ENCODE measurements at places on chromosomes 3 and 15. TPM values are rescaled to one million over a fixed set of nuclear protein-coding genes. Genes with fewer than 3 reads are reported as not detected.

Gene ACKR4
- total RNA-seq, result not detected

Gene MEX3B
- 29.5 TPM for total RNA-seq

Gene NOX5
- total RNA-seq, result not detected

Gene SERPINI1
- 9.0 TPM for total RNA-seq

Gene SNTN
- not detected for total RNA-seq

Gene BSN
- total RNA-seq, result 0.17 TPM

Gene TIMP4
- total RNA-seq, result 0.15 TPM

GRCh38 chr15:29106551-29107290, 162.9 kb downstream of the NSMCE3 start:
- no peak for DNase-seq

DNA sequence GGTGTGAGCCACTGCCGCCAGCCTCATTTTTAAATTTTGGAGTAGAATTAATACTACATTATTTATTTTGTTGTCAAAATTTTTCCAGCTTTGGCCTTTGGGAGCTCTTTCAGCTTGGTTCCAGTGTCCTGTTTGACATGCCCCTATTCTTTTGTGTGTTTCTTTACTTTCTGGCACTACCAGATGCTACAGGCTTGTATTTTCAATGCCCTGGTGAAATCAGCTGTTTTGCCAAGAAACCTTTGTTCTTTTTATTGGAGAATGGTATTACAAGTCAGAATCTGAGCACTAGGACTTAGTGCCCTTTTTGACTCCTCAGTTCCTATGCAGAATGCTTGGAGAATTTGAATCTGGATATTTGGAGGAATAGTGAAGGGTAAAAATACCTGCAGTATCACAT, 26.6 kb downstream of the RNF111 start:
- DNase-seq, result no peak

- DNase-seq, result no peak
These were observed 11.4 kb downstream of the ZFAND6 start for GRCh38 chr15:80070840-80071239.

DNA sequence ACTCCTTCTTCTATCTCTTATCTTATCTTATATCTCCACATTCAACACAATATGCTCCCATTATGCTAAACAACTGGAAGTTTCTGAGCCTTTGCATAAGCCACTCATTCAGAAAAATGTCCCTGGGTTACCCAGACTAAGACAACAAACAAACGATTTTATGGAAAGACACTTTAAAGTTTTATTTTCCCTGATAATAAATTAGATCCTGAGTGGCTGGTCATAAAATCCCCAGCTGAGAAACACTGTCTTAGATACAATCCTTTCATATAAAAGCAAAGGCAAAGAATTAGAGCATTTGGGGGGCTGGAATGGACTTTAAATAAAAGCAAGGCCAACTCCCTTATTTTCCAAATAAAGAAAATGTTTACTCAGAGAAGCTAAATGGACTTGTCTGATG, 322.3 kb downstream of the GBE1 start:
- no peak for DNase-seq

DNA sequence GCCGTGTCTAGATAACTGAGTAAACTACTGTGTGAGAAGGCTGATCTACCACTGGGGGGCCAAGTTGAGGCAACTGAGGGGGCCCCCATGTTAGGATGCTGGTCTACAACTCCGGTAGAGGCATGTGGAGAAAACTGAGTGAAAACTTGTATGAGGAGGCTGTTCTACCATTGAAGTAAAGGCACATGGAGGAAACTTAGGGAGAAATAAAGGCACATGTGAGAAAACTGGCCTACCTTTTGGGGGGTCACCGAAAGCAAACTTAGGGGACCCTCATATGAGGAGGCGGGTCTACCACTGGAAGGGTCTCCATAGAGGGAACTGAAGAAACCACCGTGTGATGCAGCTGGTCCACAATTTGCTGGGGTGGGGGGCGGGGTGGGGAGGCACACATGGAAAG, 155.2 kb downstream of the FBLN2 start:
- DNase-seq, result no peak

DNA sequence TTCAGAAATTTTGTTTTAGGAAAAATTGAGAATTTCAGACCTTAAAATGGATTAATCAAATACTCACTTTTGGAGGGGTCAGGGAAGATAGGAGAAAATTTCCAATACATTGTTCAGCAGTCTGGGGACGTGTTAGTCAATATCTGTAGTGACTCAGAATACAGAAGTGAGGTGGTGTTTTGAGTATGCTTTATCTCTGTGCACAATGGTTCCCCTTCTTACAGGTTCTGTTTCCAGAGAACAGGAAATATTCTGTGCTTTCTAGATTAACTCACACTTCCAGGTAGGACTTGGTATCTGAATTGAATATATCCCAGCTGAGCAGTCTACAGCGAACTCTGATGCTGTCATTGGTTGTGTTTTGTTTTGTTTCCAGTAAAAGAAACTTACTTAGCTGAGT, 30.7 kb upstream of the CCDC54 start:
- no peak for DNase-seq

DNA sequence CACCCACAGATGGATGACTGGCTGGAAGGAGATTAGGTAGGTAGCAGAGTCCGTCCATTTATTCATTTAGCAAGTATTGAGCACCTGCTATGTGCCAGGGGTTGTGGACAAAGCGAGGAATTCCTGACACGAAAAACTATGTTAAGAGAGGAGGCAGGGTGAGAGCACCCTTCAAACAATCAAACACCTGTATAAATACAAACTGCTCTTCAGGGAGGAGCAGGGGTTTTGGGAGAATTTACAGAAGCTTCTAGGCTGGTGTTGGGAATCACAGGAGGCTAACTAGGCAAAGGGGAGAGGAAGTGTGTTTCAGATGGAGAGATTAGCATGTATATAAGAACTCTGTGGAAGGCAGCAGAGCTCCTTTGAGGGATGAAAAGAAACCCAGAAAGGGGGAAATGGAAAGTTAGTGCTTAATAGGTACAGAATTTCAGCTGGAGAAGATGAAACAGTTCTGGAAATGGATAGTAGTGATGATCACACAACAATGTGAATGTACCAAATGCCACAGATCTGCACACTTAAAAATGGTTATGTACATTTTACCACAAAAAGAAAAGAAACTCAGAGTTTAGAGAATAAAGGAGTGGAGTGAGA, 805 bp upstream of the SEC22C start:
- DNase-seq, result no peak

GRCh38 chr15:31316135-31316795, 10.4 kb upstream of the KLF13 start:
- DNase-seq, result no peak

DNA sequence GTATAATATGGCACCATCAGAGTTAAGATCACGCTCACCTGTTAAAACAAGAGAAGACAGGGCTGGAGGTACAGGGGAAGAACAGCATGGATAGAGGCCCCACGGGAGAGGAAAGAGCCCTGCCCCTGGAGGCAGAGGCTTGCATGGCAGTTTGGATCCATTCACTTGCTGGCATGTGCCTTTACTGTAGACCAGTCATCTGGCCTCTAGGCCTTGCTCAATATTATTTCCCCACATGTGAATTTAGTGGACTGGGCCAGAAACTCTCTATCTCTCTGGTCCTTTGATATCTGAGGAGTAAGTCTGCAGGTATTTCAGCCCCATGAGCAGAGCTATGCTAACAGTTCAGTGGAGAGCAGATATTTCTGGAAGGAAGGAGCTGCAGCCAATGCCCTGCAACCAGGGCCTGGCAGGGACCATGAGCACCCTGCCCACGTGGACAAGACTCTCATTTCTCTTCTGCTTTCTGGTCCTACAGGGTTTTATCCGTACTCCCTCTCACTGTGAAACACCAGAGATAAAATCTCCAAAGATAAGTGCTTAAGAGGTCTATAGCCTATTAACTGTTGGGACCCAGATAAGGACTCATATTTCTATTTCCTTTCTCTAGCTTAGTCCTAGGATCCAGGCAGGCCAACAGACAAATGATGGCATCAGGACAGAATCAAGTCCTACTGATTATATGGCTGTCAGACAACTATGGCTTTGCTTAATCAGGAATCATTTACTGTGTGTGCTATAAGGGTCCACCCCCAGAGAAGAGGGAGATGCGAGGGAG, 65.0 kb downstream of the CLDN11 start:
- no peak for DNase-seq

GRCh38 chr3:166829896-166830295, 550.2 kb downstream of the ZBBX start:
- no peak for DNase-seq

- no peak for DNase-seq
These were observed 161.5 kb upstream of the C2CD4B start for GRCh38 chr15:62326460-62327011.

DNA sequence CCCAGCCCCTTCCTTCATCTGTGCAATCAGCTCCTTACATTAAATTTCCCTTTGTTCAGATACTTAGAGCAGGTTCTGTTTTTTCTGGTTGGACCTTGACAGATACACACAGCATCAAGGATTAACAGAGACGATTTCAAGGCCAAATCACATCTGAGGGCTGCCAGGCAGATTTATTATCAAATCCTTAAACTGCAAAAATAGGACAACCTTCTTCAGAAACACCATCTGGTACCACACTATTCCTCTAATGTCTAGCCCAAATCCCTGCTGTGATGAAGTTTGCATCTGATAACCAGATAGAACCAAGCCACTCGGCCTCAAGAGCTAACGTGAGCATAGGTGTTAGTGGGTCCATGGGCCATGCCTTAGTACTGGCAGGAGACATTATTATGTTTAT, 250.7 kb upstream of the PROK2 start:
- no peak for DNase-seq

- no peak for DNase-seq
These were observed 503.4 kb upstream of the CBLB start for GRCh38 chr3:106371971-106372805.

DNA sequence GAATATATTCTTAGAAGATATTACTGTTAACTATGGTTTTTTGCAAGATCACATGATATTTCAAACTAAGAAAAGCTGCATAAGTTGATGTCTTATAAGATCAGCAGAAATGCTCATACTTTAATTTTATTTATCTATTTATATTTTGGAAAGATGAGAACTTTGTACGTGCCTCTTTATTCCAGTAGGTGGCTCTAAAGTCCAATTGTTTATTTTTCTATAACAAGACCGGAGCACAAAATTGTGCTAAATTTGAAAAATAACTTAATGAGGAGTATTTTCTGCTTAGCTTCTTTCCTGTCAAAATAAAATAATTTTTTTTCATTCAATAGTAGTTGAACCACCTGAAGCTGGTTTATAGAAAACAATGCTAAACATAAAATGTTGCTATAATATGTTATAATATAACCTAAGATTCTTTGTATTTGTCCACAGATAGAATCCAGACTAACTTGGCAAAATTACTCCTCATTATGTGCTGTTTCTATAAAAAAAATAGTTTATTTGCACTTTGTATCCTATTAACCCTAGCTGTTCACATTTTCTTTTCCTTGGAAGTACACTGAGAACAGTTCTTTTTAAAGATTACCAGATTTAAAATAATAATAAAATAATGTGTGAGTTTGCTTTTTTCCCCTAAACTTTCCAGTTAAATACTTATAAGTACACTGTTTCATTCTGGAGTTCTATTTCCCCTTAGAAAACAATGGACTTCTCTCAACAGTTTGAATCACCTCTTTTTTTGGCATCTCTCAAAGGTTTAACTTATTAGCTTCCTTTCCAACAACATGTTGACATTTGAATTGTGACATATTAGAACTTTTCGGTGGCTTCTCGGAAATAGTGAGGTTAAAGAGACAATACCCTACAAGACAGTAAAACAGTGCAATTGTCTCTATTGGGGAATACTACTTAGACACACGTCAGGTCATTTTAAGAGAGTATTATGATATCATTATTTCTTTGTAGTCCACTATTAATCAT, 530.0 kb downstream of the MECOM start:
- DNase-seq, result no peak

GRCh38 chr3:10286596-10287295, 6.0 kb downstream of the GHRL start:
- peak; percentile 53 for DNase-seq

DNA sequence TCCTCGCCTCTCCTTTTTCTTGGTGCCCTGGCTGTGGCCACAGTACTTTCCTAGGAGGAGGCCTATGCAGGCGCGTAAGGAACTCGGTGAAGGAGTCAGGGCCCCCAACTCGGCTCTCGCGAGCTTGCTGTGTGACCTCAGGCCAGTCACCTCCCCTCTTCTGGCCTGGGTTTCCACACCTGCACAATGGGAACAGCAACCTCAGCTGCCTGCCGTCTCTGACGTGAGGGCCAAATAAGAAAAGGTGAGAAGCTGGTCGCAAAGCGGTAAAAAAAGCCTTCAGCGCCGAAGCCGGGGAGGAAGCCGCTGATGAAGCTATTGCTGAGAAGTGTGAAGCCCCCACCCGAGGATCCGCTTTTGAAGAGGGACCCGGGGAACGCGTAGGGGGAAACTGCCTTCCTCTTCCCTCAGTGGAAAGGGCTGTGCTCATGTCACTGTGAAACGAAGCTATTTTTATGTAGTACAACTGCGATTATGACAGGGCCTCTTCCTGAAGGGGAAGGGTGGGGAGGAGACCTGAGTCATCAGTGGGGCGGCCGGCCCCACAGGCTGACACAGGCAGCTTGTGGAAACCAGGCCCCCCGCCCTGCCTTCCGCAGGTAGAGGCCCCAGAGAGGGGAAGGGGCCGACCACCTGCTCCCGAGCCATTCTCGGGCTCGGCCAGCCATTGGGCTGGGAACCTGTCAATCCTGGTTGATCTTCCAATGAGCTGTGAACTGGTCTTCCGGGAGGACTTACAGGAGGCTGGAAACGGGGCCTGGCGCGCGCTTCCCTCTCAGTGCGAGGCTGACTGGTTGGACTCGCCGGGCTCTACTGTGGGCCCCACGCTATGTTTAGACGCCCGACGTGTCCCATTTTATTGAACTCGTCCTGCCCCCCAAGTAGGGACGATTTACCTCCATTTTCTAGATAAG, 18.0 kb upstream of the ANKDD1A start:
- peak; percentile 97 for DNase-seq

- no peak for DNase-seq
These were observed 10.7 kb downstream of the VPS8 start for GRCh38 chr3:184822654-184823053.

DNA sequence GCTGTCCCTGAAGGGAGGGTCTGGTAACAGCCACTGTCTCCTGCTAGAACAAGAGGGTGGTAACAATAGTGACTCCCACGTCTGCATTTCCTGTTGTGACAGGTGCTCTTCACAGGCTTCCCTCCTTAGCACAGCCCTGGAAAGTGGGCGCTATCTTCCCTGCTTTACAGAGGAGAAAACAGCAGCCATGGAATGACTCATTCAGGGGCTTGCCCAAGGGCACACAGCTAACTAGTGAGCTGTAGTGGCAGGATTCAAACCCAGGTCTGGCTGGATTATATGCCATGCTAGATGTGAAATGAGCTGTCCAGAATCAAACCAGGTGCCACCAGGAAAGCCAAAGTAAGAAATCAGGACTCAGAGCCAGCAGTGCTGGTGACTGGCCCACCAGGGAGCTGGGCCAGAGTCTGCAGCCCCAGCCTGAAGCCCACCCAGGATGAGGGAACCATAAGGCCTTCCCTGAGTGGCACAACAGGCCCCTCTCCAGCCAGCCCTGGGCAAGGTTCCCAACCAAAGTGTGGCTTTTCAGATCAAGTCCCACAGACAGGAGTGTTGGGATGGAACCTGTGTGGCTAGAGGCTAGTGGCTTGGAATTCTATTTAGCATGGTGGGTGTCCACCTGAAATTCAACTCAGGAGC, 102.4 kb downstream of the ETFA start:
- no peak for DNase-seq

Measured in neural progenitor cell (in vitro differentiated cells).